RCC 7860 (cell line): ENCODE measurements at places on chromosomes 16 and 17.

DNA sequence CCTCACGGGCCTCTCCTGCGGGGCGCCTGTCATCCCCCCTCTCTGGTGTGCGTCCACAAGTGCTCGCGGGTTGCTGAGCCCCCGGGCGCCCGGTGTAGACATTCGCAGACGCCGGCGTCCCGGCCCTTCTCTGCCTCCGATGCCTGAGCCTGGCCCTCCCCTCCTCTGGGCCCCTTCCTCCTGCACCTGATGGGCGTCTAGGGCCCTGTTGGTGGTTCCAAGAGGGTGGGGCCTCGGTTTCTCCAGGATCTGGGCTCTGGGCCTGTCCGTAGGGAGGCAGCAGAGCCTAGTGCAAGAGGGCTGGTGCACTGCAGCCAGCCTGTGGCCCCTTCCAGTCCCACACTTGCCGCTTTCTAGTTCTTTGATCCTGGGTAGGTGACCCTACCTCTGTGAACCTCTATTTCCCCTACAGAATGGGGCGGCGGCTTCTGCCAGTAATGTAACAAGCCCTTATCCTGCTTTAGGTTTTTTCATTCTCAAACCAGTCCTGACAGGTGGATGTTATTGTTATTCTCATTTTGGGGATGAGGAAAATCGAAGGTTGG lies 623 bp downstream of the E4F1 start:
- DNase-seq, result peak; percentile 28

- no peak for DNase-seq
Measured at GRCh38 chr17:75888484-75888883, 8.3 kb downstream of the TRIM65 start.

GRCh38 chr17:64747938-64748540 lies 85.9 kb upstream of the SMURF2 start:
- peak; percentile 67 for DNase-seq

DNA sequence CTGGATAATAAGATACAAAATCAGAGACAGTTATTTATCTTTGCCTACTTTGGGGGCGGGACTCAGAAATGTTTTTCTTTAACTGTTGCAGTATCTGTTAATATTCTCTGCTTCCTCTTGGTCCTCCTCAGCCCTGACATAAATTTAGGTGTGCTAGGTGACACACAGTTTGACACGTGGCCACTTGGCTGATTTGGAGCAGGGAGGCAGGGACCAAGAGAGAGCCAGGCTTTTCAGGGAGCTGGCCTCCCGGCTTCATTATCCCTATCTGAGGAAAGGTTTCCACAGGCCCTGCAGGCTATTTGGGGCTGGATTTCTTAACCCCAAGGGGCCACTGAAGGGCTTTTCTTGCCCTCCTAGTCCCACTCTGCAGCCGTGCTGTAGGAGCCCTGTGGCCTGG lies 20.1 kb upstream of the NAT9 start:
- DNase-seq, result no peak

DNA sequence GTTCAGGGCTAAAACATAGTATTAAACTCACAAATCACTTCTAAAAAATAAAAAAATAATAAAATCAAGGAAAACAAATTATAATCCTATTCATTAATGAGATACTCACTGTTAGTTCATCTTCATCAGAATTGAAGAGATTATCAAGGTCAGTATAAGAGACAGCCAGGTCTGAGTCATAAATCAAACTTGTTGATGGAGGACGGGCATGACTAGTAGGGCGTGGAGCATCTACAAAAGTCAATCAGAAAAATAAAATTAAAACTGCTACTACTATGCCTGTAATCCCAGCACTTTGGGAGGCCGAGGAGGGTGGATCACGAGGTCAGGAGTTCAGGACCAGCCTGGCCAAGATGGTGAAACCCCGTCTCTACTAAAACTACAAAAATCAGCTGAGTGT lies 59.1 kb upstream of the INTS2 start:
- no peak for DNase-seq

GRCh38 chr17:73474370-73474988 lies 162.7 kb upstream of the CDC42EP4 start:
- peak; percentile 17 for DNase-seq

DNA sequence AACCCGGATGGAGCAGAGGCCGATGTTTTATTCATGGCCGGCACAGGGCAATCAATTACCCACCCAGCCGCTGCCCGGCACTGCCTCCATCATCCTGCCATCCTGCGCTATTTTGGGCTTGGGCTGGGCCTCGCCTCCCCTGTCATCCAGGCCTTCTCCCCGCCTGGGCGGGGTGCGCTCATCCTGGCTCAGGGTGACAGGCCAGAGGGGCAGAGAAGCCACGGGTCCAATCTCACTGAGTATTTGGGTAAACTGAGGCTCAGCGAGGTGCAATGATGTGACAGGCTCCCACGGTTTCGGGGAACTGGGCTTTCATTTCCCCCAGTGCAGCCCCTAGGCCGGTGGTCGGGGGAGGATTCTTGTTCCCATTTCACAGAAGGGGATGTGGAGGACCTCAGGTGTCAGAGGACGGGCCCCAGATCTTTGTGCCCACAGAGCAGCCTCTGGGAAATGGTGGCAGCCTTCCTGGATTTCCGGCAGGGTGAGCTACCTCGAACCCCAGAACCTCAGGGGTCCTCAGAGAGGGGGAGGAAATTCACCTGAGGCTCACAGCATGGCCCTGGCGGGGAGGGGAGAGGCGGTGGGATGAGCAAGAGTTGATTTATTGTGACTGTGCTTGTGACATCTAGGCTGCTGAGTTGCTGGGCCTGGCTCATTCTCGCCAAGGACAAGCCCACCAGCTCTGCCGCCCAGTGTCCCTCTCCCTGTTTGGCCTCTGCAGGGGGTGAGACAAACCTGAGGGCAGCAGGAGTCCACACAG lies 23.8 kb upstream of the KCNJ12 start:
- DNase-seq, result no peak

- no peak for DNase-seq
Measured at GRCh38 chr17:72660274-72661115, 432.0 kb downstream of the SLC39A11 start.

GRCh38 chr16:35523991-35524390 lies 2064.6 kb downstream of the TP53TG3F start:
- DNase-seq, result no peak

- DNase-seq, result no peak
Measured at GRCh38 chr17:57247261-57247660, 9.1 kb upstream of the MSI2 start.

DNA sequence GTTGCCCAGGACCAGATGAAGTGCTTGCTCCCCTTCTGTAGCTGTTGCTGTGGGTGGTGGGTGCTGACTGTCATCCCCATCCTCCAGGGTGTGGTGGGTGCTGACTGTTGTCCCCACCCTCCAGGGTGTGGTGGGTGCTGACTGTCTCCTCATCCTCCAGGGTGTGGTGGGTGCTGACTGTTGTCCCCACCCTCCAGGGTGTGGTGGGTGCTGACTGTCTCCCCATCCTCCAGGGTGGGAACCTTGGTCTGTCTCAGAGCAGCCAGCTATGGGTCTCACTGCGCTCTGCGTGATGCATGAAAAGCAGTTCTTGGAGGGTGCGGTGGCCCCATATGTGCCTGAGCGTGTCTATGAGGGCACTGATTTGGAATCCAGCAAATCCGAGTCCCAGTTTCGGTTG lies 163.8 kb downstream of the RPTOR start:
- no peak for DNase-seq

GRCh38 chr16:2206780-2207433 lies 1.7 kb downstream of the MLST8 start:
- DNase-seq, result no peak

DNA sequence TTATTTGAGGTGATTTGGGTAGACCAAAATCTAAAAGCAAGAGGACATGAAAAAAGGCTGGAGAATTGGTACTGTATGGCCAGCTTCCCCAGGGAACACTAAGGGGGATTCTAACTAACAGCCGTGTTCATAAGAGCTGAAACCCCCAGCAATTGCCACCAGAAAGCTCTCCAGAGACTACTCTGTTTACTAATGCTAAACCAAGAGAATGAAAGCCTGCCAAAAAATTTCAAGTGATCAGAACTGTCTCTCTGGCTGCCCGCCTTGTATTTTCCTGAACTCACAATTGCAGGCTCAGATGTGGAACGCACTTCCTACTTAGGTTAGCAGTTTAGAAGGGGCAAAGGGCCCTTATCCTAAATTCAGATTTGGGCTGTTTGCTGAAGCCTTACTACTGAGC lies 24.1 kb downstream of the MYH10 start:
- no peak for DNase-seq
